SK-N-DZ (cell line): ENCODE measurements at places on chromosomes 3 and 15.

- no peak for DNase-seq
Observed at GRCh38 chr15:73946046-73946721, 19.9 kb downstream of the LOXL1 start.

- no peak for DNase-seq
Observed at GRCh38 chr3:69776289-69776688, 37.0 kb downstream of the MITF start.

DNA sequence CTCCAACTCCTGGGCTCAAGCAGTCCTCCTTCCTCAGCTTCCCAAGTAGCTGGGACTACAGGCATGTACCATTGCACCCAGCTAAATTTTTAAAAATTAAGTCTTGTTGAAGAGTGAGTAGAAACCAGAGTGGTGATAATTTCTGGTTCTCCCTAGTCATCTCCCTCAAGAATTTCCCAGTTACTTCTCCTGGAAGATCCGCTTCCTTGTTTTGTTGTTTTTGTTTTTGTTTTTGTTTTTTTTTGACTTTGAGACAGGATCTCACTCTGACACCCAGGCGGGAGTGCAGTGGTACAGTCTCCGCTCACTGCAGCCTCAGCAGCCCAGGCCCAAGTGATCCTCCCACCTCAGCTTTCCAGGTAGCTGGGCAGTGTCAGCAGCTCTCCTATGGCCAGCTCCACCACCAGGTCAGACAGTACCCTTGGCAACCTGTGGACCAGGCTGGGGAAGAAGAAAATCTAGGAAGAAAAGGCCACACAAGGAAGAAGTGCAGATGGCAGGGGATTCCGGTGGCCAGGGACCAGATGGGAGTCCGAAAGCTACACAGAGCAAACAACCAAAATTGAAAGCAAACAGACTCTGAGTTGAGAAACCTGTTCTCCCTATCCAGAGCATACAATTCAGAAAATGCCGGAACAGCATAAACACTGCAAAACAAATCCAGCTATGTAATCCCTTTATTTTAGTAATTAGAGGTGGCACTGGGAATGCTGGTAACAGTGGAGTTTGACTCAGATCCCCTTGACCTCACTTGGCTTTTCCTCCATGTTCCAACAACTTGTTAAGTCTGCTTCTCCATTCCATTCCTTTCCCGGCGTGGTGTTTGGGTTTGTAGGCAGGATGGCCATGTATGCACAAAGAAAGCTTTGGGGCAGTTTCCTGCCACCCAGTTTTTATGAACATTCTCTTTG is 266.6 kb upstream of the CTDSPL start:
- DNase-seq: no peak

- DNase-seq: no peak
Observed at GRCh38 chr3:181105646-181106045, 116.1 kb upstream of the DNAJC19 start.

DNA sequence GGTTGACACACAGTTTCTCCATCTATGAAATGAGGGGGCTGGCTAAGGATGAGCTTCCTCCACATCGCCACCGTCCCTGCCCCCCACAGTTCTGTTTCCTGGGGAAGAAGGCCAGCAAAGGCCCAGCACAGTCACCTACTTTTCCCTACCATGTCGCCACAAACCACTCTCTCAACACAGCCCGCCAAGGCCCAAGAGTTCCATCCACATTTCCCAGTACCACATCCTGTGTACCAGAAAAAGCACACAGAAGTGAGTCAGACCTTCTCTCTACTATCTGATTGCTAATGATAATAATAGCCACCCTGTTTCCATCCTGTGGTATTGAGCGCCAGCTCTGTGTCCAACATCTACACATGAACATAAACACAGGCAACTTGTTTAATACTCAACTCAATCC is 30.3 kb upstream of the C15orf39 start:
- DNase-seq: no peak

DNA sequence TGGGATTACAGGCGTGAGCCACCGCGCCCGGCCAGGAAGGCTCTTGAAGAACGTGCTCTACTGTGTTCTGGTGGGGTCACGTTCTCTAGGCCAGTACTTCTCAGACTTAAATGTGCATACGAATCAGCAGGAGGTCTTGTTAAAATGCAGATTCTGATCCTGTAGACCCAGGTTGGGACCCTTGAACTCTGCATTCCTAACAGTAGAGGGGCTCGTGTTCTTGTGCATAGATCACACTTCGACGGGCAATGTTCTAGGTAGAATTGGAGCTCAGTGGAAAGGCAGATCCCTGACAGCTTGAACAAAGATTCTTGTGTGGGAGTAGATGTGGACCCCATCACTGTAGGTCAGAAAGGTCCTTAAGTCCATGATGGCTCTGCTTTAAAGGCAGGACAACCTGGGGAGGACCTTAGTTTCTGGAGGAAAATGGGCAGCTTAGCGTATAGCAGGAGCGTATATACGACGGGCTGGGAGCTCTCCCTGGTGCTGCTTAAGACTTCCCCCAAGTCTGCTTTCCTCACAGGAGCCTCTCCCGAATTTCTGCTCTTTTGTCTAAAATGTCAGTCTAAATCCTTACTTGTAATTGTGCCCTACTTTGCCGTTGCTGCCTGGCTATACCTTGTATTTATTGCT is 16.9 kb upstream of the FAM81A start:
- no peak for DNase-seq

DNA sequence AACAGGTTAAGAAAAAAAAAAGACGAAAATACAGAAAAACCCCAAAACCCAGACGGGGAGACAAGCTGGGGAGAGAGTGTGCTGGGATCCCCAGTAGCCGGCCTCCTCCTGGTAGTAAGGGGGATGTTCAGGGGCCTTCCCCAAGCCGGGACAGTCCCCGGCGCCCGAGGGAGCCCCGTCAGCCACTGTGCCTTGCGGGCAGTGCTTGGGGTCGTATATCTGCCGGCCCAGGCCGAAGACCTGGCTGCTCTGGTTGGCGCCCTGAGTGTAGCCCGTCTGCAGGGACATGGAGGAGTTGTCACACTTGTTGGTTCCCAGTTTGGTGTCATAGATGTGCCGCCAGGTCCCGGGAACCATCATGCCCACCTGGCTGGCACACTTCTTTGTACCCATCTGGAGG is 287.2 kb upstream of the GADL1 start:
- no peak for DNase-seq

DNA sequence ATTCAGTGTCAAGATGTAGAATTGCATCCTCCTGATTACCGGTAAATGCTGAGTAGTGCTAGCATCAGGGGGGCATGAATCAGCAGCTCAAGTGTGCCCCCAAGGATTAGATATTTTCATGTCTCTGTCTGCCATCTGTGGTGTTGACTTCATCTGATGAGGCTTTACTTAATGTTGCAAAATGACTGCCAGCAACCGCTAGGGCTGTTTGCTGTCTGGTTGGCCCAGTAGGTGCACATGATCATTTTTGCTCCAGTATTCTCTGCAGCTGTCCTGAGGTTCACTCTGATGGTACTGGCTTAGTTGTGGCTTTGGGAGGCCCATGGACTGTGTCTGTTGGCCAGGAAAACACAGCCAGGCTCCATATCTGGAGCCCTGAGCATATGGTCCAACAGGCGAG is 316.4 kb downstream of the SOX2 start:
- no peak for DNase-seq

DNA sequence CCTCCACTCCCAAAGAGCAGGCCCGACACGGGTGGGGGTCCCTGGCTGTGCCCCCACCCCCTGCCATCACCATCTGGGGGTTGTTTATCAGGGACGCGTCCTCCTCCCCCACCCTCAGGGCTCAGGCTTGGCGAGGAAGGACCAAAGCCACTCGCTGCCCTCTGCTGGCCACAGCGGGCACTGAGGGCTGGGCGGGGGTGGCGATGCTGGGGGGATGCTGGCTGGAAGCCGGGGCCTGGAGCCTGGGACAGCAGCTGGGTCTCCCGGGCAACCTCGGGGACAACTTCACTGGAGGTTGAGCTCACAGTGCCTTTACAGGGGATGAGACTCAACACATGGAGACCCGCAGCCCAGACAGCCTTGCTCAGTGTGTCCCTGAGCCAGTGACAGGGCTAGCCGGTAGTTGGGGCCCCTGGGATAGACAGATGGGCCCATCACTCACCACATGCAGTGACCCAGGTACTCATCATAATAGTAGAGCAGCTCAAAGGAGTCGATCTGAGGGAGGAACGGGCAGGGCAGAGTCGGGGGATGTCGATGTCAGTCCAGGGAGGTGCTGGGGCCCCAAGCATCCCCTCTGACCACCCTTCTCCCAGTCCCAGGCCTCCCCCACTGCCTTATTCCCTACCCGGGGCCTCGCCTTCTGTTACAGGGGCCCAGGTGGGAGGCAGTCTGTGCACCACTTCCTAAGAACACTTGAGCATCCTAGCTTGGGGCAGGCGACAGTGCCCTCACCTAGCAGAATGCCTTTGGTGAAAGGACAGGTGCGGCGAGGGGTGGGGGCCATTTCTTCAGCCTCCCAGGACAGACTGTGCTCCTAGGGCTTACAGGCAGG is 5.9 kb upstream of the CALML4 start:
- peak; percentile 47 for DNase-seq

GRCh38 chr3:182486463-182486862 is 306.8 kb upstream of the ATP11B start:
- no peak for DNase-seq

- DNase-seq: peak; percentile 64
Observed at GRCh38 chr3:36201546-36201945, 178.8 kb upstream of the STAC start.

- DNase-seq: no peak
Observed at GRCh38 chr3:38107911-38108648, 28.8 kb downstream of the ACAA1 start.

GRCh38 chr3:102715030-102715697 is 280.3 kb downstream of the ZPLD1 start:
- no peak for DNase-seq

DNA sequence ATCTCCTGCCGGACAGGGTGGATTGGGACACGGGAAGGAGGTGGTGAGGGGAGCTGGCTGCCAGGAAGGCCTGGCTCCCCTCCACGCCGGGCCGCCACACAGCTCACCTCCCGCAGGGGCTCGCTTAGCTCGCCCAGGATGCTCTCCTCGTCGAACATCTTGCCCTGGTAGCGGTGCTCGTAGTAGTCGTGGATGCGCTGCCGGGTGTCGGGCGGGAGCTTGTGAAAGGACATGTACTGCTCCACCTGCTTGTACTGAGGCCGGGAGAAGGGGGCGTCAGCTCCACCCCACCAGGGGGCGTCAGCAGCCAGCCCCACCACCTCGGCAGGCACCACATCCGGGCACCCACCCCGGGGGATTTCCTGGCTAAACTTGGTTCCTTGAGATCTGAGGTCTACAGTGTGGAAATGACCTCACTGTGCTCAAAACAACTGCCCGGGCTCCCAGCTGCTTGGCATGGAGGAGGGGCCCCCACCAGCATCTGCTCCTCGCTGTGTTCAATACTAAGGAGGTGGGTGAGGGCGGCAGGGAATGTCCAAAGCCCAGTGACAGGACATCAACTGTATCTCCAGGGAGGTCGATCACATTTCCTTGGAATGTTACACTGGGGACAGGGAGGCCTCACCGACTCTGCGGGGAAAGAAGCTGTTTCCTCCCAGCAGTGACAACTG is 43.4 kb downstream of the HCN4 start:
- DNase-seq: no peak

DNA sequence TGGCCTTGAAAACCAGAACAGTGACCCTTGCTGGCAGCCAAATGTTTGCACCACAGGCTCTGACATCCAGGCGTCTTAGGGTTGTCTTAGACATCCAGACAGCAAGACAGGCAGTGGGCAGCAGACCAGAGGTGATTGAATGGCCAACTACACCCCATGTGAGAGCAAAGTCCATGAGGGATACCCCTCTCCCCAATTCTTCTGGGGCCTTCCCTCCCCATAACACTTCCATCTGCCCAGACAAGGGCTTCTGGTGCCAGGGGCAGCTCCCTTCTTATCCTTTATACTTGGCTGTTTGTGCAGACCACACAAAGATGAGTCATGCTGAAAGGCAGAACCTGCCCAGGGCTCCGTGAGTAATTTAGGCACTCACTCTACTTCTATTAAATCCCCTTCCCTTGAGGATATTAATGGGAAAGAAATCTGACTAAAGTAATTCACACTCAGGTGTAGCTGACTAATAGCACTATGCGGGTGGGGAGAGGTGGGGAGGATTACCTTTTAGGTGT is 257.9 kb downstream of the UACA start:
- DNase-seq: no peak

DNA sequence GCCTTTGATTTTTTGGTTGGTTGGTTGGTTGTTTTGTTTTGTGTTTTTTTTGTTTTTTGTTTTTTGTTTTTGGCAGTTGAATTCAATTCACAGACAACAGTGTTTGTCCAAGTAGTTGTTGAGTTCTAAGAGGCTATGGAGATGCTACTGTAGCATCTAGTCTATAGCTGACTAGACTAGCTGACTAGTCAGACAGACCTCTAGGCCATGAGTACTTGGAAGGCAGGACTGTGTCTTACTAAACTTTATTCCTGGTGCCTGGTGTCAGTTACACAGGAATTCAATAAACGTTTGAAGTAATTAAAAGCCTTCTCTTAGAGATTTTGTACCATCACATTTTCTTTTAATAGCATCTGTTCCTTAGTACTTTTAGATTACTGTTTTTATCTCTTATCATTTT is 35.7 kb downstream of the RNF13 start:
- DNase-seq: no peak

DNA sequence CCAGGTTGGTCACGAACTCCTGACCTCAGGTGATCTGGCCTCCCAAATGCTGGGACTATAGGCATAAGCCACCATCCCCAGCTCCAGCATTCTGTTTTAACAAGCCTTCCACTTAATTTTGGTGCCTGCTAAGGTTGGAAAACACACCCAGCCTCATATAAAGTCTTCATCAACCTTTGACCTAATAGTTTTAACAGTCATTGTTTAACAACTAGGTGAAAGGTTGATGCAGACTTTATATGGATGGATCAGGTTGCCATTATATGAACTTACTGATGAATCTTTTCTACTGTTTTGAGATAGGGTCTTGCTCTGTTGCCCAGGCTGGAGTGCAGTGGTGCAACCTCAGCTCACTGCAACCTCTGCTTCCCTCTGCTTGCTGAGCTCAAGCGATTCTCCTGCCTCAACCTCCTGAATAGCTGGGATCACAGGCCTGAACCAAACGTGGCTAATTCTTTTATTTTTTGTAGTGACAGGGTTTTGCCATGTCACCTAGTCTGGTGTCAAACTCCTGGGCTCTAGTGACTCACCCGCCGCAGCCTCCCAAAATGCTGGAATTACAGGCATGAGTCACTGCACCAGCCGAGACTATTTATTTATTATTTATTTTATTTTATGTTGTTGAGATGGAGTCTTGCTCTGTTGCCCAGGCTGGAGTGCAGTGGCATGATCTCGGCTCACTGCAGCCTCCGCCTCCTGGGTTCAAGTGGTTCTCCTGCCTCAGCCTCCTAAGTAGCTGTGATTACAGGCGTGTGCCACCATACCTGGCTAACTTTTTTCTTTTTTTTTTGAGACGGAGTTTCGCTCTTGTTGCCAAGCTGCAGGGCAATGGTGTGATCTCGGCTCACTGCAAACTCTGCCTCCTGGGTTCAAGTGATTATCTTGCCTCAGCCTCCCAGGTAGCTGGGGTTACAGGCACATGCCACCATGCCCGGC is 3.1 kb upstream of the RPAP1 start:
- DNase-seq: no peak

- no peak for DNase-seq
Observed at GRCh38 chr15:63369296-63369695, 12.3 kb downstream of the CA12 start.
